ENCODE measurements at places on chromosomes 13 and 19. TPM values are rescaled to one million over a fixed set of nuclear protein-coding genes. Genes with fewer than 3 reads are reported as not detected.

The VSTM1 gene
- not detected for total RNA-seq

The LGALS14 gene
- not detected for total RNA-seq

The SCEL gene
- total RNA-seq: not detected

The RASAL3 gene
- total RNA-seq: 2.4 TPM

The PLK5 gene
- not detected for total RNA-seq

The KLK7 gene
- total RNA-seq: not detected

The C19orf18 gene
- not detected for total RNA-seq

The ATP1A3 gene
- 0.13 TPM for total RNA-seq

The ZNF358 gene
- 32.0 TPM for total RNA-seq

The EMP3 gene
- total RNA-seq: 33.2 TPM

The LILRB4 gene
- total RNA-seq: not detected

The OR4F17 gene
- not detected for total RNA-seq

The QPCTL gene
- total RNA-seq: 26.7 TPM

The SELENOV gene
- total RNA-seq: not detected

The OVOL3 gene
- total RNA-seq: not detected

The ZNF823 gene
- 6.4 TPM for total RNA-seq

The GNG7 gene
- total RNA-seq: 0.27 TPM

The PDCD5 gene
- total RNA-seq: 136 TPM

The DBP gene
- total RNA-seq: 1.3 TPM

The PPP2R1A gene
- 157 TPM for total RNA-seq

The CEACAM20 gene
- not detected for total RNA-seq

The CCDC169 gene
- total RNA-seq: 6.8 TPM

The ZNF329 gene
- total RNA-seq: 9.5 TPM

The ATP8B3 gene
- 2.2 TPM for total RNA-seq

The ATP8A2 gene
- total RNA-seq: 0.07 TPM

The KRTDAP gene
- not detected for total RNA-seq

The FARP1 gene
- total RNA-seq: 34.2 TPM

The ZFP14 gene
- 2.8 TPM for total RNA-seq

The ZNF66 gene
- total RNA-seq: 6.0 TPM

The LRRC4B gene
- 0.07 TPM for total RNA-seq

The SPACA4 gene
- total RNA-seq: not detected

The KLK2 gene
- total RNA-seq: not detected

The ZNF708 gene
- 15.4 TPM for total RNA-seq

The CAMSAP3 gene
- total RNA-seq: 0.13 TPM

The NCR1 gene
- total RNA-seq: not detected

The SMIM44 gene
- total RNA-seq: not detected

The SPRY2 gene
- total RNA-seq: 16.5 TPM

The RAB4B gene
- 10.0 TPM for total RNA-seq

The C19orf38 gene
- total RNA-seq: not detected

The KIR2DL3 gene
- not detected for total RNA-seq

Measured in thoracic aorta endothelial cell (primary cell).